GOT3 (cell line): ENCODE measurements at places on chromosomes 6 and 20.
A peak's percentile ranks its signal among the peaks of the same experiment; 100 is the strongest.

- DNase-seq = no peak
These were observed 21.1 kb downstream of the PNPLA1 start for GRCh38 chr6:36290668-36291620.

DNA sequence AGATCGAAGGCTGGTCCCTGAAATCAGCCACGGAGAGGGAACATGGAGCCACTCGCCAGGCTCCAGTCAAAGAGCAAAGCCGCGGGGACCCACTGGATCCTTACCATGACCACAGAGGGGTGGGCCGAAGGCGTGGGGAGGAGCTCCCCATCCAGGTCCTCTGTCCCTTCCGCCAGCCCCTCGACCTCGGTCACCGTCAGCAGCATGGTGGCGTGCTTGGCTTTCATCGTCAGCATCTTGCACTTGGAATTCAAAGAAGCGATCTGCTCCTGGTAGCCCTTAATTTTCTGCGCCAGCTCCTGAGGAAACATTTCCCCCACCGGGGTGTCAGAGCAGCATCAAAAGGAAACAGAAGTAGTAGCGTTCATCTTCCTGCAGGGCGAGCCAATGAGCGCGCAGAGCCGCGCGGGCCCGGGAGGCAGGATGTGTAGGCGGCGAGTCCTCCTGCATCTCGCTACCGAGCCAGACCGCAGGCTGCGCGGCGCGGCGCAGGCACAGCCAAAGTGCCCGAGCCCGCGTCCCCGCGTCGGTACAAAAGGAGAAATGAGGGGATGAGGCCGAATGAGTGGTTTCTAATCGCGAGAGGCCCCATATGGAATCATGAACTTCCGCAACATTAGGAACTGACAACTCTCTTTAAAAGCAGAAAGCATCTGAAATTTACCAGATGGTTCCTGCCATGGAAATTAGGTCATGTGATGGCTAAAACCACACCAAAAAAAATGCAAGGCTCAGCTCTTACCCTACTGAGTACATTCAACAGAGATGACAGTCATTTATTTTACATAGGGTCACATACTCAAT is 335.2 kb downstream of the SYNE1 start:
- DNase-seq = peak; percentile 75

- no peak for DNase-seq
These were observed 13.3 kb downstream of the ZCCHC3 start for GRCh38 chr20:310645-311044.

GRCh38 chr20:21523281-21523868 is 9.5 kb upstream of the NKX2-2 start:
- DNase-seq = no peak

DNA sequence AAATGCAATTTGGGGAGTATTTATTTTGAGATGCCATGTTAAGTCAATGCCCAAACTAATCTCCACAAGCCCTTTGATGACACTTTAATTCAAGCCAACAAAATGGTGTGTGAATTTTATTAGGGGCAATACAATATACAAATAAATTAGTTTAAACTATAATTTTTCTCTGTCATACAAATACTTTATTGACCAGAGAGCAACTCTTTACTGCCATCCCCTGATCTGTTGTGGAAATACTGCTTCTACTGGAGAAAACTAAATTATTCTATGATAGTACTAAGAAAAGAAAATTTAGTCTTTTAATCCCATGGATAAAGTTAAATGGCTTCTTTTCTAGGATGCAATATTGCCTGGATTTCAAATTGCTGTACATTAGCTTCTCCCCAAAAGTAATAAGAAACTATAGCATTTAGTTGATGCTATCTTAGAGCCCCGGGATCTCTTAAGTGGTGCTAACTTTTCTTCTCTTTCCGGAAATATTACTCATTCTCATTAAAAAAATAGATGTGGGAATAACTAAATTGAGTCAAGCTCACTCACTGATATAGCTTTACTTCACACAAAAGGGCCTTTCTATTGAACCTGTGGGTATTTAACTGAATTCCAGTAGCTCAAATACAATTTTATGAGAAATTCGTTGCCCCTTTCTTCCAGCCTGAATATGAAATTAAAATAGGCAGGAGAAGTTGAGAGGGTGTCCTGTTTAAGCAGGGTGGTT is 49.2 kb downstream of the SMPDL3A start:
- no peak for DNase-seq

DNA sequence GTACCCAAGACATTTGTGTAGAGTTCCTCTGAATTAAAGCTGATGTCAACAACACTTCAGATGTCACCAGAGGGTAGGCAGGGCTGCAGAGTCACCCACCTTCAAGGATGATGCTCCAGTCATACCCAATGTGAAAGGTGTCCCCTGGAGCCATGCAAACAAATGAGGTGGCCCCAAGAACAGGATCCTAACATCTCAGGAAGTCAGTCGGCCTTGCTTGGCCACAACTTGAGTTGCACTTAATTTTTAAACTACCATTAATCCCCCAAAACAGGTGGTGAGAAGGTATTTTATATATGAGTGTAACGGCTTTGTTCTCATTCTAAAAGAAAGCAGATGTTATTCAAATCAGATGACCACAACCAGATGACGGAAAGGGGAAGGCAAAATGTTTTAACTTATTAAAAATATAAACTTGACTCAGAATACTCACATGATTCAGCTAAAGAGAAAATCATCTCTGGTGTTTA is 21.1 kb upstream of the SERPINB1 start:
- DNase-seq = no peak

- no peak for DNase-seq
These were observed 13.4 kb downstream of the ALDH8A1 start for GRCh38 chr6:134936476-134936875.

- DNase-seq = no peak
These were observed 112.3 kb upstream of the CST7 start for GRCh38 chr20:24836661-24837299.

- DNase-seq = peak; percentile 88
These were observed at the start of gene RNASET2 for GRCh38 chr6:166956444-166957086. Gene RNASET2, minus strand, starts transcription at chr6:166956550. Its CDS starts 368 bp downstream, at chr6:166956182.

- DNase-seq = no peak
These were observed 32.3 kb upstream of the LY86 start for GRCh38 chr6:6556161-6556737.

GRCh38 chr20:60509407-60509806 is 551.2 kb downstream of the CDH26 start:
- DNase-seq = no peak

DNA sequence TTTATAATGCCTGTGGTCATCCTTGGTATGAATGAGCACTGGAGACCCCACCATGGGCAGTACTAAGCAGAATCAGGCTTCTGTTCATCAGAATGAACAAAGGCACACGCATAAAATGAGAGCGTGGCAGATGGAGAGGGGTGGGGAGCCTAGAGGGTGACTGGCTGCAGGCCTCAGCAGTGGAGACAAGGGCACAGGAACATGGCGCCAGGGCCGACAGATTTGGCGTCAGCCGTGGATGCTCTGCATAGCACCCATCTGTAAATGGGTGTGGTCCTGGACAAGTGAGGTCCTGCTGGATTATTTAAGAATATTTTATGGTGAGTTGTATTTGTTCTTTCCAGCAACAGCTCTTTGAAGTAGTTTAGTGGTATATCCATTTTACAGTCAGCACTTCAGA is 33.1 kb downstream of the E2F3 start:
- no peak for DNase-seq

DNA sequence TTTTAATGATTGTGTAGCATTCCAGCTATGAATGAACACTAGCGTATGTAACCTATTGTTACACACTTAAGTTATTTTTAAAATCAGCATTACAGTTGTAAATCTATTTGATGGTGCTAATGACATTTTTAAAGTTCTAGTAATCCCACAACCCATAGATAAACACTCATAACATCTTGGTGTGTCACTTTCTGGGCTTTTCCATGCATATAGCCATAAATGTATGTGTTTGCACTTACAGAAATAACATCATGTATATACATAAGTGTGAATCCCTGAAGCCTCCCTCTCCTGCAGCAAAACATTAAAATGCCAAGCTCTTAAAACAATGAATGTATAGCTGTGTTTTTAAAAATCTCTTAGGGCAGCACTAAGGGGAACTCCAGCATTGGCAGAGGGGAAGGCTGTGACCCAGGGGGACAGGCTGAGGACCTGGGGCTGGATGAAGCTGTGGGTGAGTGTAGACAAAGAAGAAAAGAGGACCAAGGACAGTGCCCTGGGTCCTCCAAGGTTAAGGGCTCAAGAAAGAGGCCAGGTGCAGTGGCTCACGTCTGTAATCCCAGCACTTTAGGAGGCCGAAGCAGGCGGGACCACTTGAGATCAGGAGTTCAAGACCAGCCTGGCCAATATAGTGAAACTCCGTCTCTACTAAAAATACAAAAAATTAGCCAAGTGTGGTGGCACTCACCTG is 929 bp upstream of the CENPB start:
- DNase-seq = no peak

GRCh38 chr6:170403451-170403850 is 96.9 kb downstream of the FAM120B start:
- no peak for DNase-seq

DNA sequence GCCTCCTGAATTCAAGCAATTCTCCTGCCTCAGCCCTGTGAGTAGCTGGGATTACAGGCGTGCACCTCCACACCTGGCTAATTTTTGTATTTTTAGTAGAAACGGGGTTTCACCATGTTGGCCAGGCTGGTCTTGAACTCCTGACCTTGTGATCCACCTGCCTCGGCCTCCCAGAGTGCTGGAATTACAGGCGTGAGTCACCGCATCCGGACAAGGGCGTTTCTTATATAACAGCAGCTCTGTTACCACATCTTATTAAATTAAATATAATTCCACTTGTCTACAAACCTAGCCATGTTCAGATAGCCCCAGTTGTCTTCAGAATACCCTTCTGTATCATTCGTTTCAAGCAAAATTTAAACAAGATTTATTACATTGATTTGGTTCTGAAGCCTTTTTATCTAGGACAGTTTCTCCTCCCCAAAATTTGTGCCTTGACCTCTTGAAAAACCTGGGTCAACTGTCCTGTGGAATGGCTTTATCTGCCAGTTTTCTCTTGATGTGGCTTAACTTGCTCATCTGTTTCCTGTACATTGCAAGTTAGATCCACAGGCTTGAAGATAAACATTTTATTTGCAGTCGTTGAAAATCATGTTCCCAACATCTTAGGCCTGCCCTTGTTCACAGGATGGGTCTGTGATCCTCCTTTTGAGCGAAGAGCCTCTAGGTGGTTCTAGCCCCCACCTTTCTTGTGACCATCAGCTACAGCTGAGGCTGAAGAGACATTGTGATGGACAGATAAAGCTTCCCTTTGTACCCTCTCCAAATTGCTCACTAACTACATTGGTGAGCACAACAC is 132.2 kb downstream of the ARID1B start:
- DNase-seq = no peak

GRCh38 chr20:34559311-34560140 is 1.0 kb downstream of the MAP1LC3A start:
- DNase-seq = no peak

DNA sequence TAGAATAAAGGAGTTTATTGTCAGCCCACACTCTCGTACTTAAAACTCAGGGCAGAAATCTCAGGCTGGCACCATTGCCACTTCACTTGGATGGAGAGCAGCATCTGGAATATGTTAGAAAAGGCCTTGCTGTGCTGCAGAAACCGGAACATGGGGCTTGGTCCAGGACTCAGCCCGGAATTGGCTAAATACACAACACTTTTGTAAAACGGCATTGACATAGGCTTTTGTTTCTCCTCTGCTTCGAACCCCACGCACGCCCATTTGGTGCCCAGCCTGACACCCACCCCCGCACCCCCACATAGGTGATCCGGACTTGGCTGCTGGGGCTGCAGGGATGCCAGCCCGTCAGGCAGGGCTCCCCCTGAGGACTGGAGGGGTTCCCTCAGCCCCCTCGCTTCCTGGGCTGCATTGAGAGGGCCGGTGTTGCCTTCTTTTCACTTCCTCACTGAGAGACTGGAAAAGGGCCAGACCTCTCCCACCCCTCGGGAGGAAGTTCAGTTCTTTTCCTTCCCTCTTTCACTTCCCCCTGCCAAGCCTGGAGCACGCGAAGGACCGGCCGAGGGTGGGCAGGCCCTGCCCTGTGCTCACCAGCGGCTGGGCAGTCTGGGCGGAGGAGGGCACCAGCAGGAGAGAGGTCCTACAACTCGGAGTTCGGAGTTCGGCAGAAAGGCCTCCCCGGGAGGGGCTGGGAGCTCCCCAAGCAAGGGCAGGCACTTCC is 17.9 kb upstream of the CST3 start:
- no peak for DNase-seq

DNA sequence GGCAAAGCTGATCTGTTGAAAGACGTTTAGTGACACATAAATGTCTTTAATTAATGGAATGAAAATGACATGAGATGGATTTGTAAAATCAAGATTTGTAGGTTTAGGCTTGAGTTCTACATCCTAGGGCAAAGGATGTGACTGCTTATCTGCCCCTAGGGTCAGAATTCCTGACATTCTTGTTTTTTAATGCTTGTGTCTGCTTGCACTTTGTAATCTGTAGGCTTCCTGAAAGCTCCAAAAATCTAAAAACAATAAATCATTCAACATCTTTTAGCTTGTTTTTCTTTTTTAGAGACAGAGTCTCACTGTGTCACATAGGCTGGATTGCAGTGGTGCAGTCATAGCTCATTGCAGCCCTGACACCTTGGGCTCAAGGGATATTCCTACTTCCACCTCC is 107.9 kb upstream of the MLIP start:
- no peak for DNase-seq

- DNase-seq = no peak
These were observed 4.4 kb upstream of the TUBB1 start for GRCh38 chr20:59014680-59015389.

DNA sequence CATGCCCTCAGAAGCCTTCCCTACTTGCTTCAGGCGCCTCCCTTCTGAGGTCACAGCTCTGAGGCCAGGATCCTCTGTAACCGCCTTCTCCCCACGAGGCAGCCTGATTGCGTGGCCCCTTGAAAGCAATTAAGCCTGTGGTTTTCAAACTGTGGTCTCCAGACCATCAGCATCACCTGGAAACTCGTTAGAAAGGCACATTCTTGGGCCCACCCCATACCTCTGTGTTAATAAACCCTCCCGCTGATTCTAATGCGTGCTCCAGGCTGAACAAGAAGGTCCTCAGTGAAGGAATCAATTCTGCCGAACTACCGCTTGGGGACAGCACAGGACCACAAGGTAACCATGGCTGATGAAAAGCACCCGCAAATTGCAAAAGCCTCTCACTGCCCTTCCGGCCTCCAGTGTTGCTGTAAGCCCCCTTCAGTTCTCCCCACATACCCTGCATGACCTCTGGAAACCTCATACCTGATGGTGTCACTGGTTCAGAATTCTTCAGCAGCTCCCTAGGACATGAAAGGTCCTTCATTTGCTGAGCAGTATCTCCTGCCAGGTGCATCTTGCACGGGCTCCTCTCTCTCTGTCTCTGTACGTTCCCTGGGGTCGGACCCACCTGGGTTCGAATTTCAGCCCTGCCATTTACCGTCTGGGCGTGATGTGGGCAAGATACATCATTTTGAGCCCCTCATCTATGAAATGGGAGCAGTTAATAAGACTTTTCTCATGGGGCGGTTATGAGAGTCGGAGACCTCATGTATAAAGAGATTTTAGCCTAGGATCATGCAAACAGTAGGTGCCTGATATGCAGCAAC is 93.3 kb upstream of the RNF24 start:
- no peak for DNase-seq

DNA sequence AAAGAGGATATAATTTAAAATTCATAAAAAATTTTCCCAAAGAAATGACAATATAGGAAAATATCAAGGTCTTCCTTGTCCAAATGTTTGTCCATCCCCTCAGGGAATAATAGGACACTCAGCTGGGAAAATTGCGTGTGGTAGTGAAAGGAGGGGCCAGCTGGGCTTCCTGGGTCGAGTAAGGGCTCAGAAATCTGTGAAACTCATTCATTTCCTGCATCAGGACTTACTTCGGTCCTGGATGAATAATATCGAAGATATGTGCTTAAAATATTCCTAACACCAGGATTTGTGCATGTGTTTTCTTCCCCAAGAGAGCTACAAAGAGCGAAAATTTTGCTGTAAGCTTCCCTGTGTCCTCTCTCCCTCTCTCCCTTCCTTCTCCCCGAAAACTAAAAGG is 118.2 kb upstream of the GJE1 start:
- peak; percentile 2 for DNase-seq
